ENCODE measurements at places on chromosomes 2 and 18.

DNA sequence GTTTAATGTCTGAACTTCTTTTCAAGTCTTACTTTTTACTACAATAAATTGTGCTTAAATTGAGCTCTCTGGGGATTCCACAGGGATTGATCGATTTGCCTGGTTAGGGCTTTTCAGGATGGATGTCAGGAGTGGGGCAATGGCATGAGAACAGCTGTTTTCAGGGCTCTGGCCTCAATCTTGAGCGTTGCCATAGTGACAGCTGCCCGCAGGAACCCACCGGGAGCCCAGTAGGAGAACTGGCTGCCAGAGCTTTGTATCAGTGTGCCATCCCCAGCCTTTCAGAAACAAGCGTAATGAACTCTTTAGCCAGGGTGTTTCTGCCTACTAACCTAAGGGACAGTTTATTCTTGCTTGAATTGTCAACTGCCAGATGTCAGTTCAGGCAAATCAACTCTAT lies 93.5 kb downstream of the GALNT3 start:
- DNase-seq = no peak

- no peak for DNase-seq
These were observed 59.1 kb downstream of the SAP130 start for GRCh38 chr2:127968610-127969339.

GRCh38 chr18:58438161-58438957 lies 190.5 kb downstream of the ALPK2 start:
- no peak for DNase-seq

- DNase-seq = no peak
These were observed 14.3 kb downstream of the POLR2D start for GRCh38 chr2:127843677-127844076.

GRCh38 chr2:40115894-40116293 lies 336.0 kb downstream of the SLC8A1 start:
- no peak for DNase-seq

GRCh38 chr18:50439460-50440015 lies 64.7 kb downstream of the SKA1 start:
- DNase-seq = no peak

DNA sequence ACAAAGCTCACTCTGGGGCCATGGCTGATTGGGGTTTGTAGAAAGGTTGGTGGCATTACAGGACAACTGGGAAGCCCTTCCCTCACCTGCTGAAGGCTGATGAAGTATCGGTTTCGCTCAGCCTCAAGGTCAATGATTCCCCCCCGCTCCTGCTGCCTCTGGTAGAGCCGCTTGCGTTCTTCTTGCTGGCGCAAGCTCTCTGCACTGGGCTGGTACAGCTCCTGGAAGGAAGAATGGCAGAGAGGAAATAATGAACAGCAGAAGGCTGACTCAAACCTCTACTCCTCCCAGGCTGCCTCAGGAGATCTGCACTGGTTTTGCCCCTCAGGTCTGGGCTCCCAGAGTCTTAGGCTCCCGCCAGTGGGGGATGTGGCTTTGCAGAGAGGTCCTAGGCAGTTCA lies 5.2 kb downstream of the BCS1L start:
- no peak for DNase-seq

DNA sequence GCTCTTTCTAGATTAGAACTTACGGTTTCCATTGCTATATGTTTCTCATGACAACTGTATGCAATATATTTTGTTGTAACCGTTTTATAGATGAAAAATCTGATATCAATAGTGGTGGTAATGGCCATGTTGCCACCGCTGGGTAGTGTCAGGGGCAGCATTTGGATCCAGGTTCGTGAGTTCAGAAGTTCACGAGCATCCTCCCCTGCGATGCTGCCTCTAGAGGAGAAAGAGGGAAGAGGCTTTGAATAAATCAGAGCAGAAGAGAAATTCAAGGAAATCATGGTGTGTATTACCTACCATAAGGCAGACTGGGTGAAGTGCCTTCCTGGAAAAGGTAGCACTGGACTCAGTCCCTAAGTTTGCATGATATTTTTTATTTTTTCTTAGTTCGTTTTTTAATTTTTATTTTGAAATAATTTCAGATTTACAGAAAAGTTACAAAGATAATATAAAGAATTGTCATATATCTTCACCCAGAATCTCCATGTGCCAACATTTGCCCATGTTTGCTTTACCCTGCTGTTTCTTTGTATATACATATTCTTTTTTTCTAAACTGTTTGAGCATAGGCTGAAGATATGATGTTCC lies 3.3 kb upstream of the ZBTB7C start:
- no peak for DNase-seq

DNA sequence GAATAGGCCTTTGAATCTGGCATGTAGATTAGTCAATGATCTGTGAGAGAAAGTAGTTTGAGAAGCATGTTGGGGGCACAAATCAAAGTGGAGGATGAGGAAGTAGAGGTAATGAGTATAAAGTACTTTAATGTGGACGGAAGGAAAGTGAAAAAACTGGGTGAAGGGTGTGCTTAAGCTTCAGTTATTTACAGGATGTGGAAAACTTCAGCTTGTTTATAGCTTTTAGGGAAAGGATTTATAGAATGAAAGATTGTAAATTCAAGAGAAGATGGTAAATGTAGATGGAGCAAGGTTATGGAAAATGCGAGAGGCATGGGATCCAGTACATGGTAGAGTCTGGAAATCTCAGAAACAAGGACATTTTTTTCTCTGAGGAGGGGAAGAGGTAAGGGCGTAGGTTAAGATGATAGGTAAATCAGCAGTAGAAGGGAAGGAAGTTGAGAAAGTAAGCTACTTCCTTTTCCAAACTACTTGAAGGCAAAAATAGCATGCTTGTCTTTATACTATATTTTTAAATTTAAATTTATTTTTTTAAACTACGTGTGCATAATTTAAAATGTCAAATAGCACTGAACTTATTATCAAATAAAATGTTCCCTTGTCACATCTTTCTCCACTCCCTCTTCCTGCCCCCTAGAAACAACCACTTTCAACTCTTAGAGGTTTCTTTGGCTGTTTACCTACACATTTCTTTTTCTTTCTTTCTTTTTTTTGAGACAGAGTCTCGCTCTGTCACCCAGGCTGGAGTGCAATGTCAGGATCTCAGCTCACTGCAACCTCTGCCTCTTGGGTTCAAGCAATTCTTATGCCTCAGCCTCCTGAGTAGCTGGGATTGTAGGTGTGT lies 8.5 kb downstream of the FAM117B start:
- DNase-seq = no peak

DNA sequence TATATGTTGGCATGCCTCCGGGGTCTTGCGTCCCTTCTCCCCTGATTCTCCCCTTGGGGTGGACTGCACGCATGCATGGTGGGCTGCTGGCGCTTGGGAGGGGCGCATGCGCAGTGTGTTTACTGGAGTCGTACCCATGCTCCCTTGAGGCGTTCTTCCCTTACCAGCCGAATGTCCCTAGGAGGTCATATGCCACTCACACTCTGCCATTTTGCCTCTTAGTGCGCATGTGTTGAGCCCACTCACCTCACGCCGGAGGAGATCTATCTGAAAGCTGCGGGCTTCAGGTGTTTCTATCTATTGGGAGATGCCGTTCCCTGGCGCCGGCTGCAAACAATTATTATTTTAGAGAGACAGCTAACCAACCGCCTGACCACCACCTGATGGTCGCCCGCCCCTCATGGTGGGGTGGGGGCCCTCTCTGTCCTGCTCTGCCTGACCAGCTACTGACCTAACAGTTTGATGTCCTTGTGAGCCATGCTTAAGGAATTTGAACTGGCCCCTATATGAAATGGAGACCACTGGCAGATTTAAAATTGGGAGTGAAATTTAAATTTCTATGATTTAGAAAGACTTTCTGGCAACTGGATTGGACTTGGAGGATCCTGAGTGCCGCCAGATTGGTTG lies 179.6 kb downstream of the RNF144A start:
- no peak for DNase-seq

DNA sequence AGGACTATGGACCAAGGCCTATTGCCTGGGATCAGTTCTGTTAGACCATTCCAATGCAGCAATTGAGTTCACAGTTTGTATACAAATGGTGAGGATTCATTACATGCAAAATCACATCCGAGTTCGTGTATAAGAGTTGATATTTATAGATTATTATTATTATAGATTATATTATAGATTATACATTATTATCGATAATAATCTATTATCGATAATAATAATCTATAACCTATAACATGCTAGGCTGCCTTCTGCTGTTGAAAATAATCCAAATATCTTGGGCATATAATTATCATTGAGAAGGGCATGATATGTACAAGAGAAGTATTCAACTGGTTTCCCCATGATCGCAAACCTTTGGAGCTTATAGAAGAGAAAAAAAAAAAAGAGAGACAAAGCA lies 135.7 kb downstream of the DPP4 start:
- no peak for DNase-seq

GRCh38 chr2:193837111-193837738 lies 1642.5 kb upstream of the TMEFF2 start:
- DNase-seq = no peak

DNA sequence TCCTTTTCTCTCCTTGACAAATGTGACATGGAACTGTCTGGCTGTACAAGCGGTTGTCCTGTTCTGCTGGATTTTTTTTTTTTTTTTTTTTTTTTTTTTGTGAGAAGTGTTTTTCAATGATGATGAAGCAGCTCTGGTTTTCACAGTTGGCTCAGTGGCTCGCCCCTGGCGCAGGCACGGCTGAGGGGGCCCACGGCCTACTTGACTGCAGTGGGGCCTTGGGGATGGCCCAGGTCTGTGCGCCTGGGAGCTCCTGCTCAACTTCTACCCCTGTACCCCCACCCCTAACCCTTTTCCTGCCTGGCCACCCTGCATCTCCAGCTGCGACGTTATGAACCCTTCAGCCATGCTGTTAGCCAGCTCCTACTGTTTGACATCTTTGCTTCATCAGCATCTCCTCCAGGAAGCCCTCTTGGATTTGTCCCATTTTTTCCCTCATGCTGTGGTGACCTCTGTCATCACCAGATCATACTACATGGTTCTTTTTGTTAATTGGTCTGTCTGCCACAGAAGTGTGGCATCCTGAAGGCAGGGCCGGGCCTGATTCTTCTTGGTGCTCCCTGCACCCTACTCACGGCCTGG lies 167.9 kb downstream of the INHBB start:
- DNase-seq = no peak

DNA sequence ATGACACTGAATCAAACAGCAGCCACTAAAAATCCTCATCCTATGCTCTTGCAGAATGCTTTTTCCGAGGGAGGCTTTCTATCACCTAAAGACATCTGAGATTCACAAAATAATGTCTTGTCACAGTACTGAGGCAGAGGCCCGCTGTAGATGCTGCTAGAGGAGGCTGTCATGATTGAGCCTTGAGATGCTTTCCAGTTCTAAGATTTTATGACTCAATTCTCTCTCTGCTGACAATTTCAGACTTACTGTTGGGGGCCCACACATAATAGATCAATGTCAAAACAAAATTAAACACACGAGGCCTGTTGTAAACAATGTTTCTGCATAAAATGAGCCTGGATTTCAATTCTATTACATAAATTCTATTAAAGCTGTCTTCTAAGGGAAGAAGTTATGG lies 132.7 kb upstream of the ARL4C start:
- no peak for DNase-seq

- no peak for DNase-seq
These were observed 75.4 kb upstream of the GRB14 start for GRCh38 chr2:164696634-164697033.

DNA sequence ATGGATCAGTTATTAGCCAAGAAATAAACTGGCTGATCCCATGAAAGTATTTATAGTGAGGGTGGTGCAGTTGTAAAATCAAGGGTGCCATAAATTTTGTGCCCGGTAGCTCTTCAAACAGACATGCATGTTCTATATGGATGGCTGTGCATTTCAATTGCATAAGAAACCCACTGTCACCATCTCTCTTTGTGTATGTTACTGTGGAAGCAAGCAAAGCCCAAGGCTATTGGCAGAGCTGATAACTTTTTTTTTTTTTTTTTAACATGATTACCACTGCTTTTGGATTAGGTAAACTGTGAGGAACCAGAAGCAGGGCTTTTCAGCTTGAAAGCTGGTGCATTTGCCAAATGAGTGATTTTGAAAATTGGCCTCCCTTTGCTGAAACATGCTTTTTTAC lies 332.6 kb downstream of the SOX11 start:
- no peak for DNase-seq

- DNase-seq = peak; percentile 25
These were observed 76.5 kb downstream of the CYBRD1 start for GRCh38 chr2:171598713-171599319.

GRCh38 chr2:128624956-128625355 lies 306.3 kb upstream of the HS6ST1 start:
- DNase-seq = no peak

DNA sequence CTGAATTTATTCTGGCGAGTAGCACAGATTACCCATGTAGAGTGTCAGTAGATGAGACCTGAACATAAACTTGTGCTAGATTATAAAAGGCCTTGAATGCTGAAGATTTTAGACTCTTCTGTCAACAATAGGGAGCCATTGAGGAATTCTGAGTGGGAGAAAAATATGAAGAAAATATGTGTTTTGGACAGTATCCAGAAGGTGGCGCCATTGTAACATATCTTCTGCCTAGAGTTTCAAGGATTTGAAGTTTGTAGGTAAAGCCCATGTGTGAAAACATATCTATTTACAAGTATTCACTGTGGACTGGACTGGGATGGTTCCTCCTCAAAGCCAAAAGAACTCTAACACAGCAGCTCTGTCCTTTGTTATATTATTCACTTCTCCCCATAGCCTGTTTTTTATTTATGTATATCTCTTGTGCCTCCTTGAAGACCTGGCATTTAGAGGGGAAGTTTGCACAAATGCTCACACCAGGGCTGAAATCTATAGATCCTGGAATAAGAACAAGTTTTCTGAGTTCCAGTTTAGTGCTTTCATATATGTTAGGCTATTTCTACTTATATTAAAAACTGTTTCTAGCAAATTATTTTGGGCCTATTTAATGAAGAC lies 124.9 kb downstream of the RDH14 start:
- no peak for DNase-seq

- DNase-seq = no peak
These were observed 16.9 kb downstream of the KLHL41 start for GRCh38 chr2:169526451-169526850.

DNA sequence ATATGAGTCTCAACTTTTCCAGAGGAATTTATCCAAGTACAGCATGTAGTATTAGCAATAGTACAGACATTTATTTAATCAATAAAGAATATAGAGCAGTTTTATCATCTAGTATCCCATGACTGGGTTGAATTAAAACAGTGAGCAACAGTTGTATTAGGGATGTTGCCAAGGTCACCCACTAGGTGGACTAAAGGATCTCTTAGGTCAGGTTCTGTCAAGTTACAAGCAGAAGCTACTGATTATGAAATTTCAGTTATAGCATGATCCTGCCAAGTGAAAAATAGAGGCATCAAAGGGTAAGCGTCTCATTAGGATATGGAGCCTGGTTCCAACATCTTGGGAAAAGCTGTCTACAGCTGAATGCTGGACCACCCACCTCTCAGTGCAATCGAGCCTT lies 52.1 kb upstream of the LAPTM4A start:
- DNase-seq = no peak

DNA sequence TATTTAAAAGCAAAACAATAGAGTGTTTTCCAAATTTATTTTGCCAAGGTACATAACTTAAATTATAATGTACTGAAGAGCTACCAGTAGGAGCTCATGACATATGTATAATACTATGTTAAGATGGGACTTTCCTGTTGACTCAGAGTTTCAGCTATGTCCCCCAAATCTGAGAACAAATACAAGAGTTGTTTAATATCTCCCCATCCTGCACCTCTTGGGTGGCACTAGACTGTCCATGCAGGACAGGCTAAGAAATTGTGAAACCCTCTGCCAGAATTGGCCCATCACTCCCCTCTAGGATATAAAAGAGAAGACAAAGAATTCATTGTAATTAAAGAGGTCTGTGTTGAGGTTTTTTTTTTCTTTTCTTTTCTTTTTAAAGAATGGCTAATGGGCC lies 21.7 kb upstream of the CTAGE1 start:
- DNase-seq = no peak

All from skeletal muscle cell (primary cell).